ENCODE measurements at places on chromosomes 16 and 17. TPM values are rescaled to one million over a fixed set of nuclear protein-coding genes. Genes with fewer than 3 reads are reported as not detected.

CNTNAP4 gene
- 0.57 TPM for total RNA-seq

PERCC1 gene
- total RNA-seq: 45.2 TPM

HLF gene
- 26.5 TPM for total RNA-seq

PRAC1 gene
- 243 TPM for total RNA-seq

SECTM1 gene
- total RNA-seq: 12.5 TPM

DRC3 gene
- total RNA-seq: 4.5 TPM

GRCh38 chr17:47701608-47702007, 7.6 kb downstream of the TBKBP1 start:
- DNase-seq: no peak

DNA sequence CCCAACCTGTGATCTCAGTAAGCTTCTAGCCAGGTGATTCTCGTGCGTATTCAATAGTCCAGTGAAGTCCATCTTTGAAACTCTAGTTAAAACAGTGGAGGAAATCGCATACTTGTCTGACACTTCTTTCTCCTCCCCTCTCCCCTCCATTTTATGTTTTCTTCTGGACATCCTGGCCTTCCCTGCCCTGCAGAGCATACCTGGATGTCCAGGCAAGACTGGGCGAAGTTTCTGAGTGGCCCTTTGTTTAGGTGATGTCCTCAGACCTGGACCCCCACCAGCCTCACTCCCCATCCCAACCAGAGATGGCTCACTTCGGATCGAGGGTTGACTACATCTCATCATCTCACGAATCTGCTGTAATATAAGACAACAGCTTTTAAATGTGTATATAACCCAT, 65.7 kb downstream of the CCDC182 start:
- DNase-seq: no peak

GRCh38 chr16:86375364-86375763, 135.0 kb upstream of the FOXF1 start:
- no peak for DNase-seq

DNA sequence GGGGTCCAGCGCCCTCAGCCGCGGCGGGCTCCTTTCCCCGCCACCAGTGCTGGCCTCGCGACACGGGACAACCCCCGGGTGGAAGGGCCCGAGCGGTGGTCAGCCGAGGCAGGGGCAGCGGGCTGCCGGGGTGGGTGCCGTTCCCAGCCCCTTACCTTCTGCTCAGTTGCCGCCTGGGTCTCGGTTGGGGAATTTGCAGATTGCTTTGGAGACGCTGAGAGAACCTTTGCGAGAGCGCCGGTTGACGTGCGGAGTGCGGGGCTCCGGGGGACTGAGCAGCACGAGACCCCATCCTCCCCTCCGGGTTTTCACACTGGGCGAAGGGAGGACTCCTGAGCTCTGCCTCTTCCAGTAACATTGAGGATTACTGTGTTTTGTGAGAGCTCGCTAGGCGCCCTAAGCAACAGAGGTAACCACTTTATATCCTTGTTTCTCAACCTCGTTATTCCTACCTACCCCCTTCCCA, 381 bp downstream of the CTNS start:
- DNase-seq: no peak

GRCh38 chr17:13775450-13775849, 173.7 kb upstream of the HS3ST3A1 start:
- DNase-seq: no peak

DNA sequence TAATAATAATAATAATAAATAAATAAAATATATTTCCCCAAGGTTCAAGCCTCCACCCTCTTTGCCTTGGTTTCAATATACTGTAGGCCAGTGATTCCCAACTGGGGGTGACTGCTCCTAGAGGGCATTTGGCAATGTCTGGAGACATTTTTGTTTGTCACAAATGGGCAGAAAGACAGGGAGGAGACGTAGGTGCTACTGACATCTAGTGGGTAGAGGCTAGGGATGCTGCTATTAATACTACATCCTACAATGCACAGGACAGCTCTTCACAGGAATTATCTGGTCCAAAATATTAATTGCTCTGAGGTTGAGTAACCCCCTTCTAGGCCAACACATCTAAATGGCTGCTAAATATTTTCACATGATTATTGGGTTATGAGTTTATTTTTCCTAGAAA, 12.8 kb upstream of the PRR14 start:
- no peak for DNase-seq

- DNase-seq: no peak
Measured at GRCh38 chr16:84109598-84110335, 7.0 kb downstream of the MBTPS1 start.

GRCh38 chr17:81412490-81413093, 17.3 kb downstream of the BAHCC1 start:
- DNase-seq: no peak

GRCh38 chr16:67384778-67385510, 8.4 kb downstream of the TPPP3 start:
- no peak for DNase-seq

- no peak for DNase-seq
Measured at GRCh38 chr16:2761472-2761871, 9.0 kb downstream of the SRRM2 start.

GRCh38 chr16:58385218-58385773, 7.0 kb upstream of the GINS3 start:
- no peak for DNase-seq

DNA sequence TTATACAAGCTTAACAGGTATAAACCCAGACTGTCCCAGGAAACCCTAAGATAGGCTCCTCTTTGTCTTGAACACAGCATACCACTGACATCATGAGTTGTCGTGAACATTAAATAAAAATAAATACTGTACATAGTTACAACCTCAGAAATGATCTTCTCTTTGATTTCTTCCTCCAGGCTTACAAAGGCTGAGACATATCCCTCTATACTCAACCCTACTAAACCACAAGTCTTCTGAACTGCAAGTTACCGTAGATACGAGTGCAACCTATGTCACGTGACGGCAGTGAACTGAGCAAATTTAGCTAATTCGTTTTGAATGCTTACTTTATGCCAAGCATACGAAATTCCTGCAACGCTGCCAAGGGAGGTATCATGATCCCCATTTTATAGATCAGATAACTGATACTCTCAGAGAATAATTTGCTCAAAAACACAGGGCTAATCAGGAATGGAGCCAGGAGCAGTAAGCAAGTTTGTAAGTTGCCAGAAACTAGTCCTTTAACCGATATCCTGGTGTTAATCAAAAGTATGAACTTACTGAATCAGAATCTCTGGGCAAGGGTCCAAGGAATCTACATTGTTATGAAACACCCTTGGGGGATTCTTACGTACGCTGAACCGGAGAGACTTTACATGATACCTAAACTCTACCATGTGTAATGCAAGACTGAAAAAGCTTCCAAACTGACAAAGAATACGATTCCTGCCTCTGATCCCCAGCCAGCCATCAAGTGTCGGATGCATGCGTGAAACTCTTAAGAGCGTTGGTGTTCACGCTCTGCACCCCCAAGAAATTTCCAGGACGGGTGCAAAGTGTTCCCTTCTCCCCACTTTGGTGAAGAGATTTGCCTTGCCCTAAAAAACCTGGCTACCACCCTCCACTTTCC, 106.2 kb downstream of the XYLT1 start:
- peak; percentile 53 for DNase-seq

GRCh38 chr17:7837408-7838088, 3.5 kb downstream of the KDM6B start:
- no peak for DNase-seq

DNA sequence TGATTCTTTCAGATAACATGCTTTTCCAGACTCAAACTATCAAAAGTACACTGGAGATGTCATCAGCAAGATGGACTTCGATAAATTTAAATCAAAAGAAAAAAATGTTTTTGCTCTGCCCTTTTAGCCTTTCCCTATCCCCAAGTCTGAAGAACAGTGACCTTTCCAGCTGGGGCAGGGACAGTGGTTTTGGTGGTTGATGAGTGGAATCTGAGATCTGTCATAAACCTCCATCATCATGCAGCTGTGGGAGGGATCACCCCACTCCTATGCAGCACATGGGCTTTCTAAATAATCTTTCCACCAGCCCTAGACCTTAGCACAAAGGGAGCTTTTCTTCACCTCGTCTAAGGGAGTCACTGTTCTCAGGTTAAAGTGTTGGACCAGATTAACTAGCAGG, 869.5 kb upstream of the SOX9 start:
- DNase-seq: no peak

DNA sequence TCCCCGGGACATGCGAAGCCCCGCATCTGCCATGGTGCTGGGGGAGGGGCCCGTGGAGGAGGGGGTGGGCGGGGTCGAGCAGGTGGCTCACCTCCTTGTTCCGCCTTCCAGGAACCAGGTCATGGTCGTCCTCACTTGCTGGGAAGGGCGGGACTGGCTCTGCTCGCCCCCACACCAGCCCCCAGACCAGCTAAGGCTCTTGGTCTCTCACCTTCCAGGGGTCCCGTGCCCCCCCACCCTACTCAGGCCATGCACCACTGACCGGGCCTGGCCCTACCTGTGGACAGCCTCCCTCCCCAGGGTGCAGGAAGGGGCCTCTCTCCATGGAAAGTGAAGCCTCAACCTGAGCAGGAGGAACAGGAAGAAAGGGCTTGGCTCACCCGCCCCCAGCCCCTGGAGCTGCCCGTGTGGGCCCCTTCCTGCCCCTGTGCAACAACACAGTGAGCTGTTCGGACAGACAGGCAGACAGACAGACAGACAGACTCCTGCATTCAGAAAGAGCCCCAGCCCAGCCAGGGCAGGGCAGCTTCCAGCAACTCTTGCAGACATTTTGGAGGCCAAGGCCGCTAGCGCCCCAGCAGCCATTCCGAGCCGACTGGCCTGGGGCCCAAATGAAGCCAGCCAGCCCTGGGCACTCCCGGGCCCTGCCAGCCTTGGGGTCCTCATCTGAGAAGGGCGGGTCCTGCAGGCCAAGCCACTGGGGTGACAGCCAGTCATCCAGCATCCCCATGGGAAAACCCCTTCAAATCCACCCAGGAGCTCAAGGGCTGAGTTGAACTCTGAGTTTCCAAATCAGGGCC, 8.1 kb upstream of the KREMEN2 start:
- DNase-seq: no peak
